KG1 (cell line): ENCODE measurements at places on chromosomes 3 and 15.

GRCh38 chr15:26421065-26421464 is 351.8 kb downstream of the GABRB3 start:
- no peak for DNase-seq

- DNase-seq: no peak
Observed at GRCh38 chr15:31228980-31229826, 97.4 kb upstream of the KLF13 start.

- DNase-seq: no peak
Observed at GRCh38 chr15:73683777-73684580, at the start of gene CD276. TSS of gene CD276 (plus strand) at chr15:73684383. CDS start at chr15:73699640, 15,257 bp downstream.

DNA sequence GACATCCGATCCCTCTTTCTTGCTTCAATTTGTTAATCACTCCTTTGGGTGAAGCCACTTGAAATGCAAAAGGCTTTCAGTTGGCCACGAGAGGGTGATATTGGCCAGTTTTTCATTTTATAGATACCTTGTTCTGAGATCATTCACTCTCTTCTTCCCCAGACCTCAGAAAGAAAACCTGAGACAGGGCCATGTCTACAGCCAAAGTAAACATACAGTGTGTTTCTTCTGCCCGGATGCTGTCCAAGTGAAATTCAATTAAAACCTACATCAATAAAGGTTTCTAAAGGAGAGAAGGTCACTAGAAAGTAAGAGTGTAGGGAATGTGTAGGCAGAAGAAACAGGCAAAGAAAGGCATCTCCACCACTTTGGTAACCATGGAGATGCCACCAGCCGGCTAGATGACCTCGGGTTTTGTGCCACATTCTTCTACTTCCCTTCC is 39.5 kb upstream of the FMN1 start:
- no peak for DNase-seq

DNA sequence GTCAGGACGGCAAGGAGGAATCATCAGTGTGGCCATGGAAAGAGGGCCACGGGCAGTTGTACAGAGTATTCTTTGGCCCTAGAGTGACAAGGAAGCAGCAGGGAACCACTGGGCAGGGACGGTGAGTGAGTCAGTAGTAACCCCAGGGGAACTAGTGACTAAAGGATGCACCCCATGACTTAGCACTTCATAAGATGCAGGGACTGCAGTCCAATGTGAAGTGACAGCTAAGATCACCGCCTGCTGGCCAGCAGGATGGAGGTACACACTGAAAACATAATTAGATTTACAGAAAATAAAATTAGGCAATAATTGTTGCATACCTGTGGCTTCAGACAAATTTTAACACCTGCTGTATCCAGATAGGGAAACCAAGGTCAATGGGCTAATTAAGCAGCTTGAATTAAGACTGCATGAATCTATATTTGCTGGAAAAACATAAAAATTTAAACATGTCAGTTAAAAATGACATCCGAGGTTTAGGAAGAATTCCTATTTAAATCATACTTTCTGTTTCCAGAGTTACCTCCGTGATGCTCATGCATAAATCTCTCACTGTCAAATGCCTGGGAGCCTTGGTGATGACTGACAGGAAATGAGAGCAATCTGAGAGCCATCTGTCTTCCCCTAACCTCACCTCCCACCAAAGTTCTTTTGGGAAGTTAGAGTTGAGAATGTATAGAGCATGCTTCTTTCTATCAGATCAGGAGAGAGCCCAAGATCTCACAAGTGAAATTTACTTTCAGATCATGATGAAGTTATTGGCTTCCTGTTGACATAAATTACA is 56.5 kb downstream of the DCLK3 start:
- no peak for DNase-seq

GRCh38 chr3:185825639-185826481 is 1.0 kb upstream of the IGF2BP2 start:
- DNase-seq: no peak

DNA sequence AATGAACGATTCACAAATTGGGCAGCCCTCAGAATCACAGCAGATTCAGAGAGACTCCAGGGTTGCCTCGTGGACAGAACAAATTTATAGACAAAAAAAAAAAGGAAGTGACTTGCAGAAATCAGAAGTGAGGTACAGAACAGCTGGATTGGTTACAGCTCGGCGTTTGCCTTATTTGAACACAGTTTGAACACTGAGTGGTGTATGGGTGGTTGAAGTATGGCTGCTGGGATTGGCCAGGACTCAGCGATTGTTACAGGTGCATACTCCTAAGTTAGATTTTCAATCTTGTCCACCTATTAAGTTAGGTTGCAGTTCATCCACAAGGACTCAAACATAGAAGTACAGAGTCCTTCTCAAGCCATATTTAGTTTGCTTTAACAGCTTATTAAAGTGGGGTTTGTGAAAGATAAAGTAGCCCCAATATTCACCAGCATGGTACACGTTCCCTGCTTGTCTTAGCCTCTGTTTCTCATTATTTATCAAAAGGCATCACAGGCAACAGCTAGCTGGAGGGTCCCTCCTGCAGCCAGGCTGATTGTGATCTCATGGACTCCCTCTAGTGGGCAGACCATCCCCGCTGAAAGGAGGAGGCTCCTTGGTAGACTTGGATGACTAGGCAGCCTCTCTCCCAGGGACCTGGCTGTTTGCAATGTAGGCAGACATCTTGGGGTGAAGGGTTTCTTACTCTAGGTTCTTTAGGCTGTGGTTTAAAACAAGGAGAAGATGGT is 17.6 kb upstream of the ALDH1L1 start:
- peak; percentile 23 for DNase-seq

- DNase-seq: no peak
Observed at GRCh38 chr3:29587340-29587739, 306.5 kb downstream of the RBMS3 start.

DNA sequence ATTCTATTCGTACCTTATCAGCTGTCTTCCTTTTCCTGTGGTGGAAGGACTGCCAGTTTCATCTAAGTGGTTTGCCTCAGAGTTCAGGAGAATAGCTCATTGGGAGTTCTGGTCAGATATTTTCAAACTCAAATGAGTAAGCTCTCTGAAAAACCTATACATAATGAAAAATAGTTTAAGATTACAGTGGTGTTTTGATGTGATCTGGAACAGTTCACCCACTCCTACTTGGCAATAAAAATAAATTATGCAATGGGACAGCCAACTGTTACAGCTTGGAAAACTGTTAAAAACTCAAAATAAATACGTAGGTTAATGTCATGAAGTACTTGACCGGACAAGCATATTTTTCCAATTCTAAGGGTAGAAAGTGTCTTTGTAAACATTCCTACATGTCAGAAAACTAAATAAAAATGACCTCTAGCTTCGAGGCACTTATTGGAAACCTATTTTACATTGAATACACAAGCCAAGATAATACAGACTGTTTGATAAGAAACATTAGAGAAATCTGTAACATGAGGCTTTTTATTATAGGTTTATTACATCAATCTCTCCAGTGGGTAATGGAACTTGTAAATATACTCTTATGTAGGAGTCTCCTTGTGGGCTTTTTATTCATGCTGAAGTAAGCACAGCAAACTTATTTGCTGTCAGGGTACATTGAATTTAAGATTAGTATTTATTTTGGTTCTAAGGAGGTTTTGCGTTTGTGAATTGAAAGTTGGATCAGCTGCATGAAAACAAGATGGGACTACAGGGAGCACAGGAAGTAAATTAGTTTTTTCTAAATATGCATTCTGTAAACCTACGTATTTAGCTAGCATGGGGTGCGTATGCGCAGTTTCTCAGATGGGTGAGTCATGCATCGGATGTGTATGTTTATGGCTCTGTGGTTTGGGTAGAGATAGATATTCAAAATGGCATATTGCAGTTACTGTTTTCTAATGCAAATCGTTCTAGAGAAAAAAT is 453.1 kb downstream of the IL5RA start:
- no peak for DNase-seq

- no peak for DNase-seq
Observed at GRCh38 chr3:12560505-12561190, 3.8 kb downstream of the MKRN2 start.

DNA sequence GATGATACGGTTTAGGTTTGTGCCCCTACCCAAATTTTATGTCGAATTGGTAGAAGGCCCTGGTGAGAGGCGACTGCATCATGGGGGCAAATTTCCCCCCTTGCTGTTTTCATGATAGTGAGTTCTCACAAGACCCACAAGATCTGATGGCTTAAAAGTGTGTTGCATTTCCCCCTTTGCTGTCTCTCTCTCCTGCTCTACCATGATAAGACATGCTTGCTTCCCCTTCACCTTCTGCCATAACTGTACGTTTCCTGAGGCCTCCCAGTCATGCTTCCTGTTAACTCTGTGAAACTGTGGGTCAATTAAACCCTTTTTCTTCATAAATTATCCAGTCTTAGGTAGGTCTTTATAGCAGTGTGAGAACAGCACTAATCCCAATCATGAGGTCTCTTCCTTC is 381.2 kb downstream of the RSL24D1 start:
- DNase-seq: peak; percentile 81

GRCh38 chr3:117736846-117737245 is 1027.3 kb downstream of the TUSC7 start:
- DNase-seq: no peak

- no peak for DNase-seq
Observed at GRCh38 chr3:69838217-69838616, 99.0 kb downstream of the MITF start.

DNA sequence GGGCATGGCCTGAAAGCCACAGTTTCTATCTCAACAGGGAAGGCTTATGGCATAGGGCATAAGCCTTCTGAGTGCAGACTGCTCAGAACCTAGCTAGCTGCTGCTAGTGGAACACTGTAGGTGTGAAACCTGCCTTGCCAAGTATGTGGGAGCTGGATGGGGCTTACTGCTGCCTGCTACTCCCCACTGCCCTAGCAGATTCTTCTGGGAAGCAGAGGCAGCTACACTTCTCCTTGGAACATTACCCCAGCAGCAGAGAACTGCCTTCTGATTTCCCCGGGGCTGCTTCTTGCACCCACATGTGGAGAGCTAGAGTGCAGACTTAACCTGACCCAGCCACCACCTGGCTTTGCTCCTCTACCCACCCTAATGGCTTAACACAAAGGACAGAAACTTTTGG is 215.7 kb downstream of the POLQ start:
- DNase-seq: no peak

GRCh38 chr3:21654662-21655061 is 96.3 kb downstream of the ZNF385D start:
- no peak for DNase-seq

DNA sequence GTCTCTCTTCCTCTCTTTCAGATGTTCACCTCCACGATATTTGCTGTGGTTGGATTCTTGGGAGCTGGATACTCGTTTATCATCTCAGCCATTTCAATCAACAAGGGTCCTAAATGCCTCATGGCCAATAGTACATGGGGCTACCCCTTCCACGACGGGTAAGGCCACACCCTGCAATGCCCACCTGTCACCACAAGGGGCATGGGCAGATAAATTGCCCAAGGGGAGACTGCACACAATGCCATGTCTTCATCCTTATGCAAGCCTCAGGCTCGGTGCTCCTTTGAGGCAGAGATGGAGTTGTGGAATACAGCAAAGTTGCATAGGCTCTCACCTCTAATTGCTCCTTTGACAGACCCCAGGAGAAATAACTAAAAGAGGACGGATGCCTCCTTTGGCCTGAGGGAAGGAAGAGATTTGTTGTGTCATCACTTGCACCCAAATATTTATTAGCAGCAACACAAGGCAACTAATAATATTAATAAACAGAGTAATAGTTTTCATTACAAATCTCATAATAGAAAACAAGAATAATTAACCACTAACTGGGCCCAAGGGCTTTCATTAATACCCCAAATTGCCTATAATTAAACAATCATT is 13.2 kb downstream of the TM4SF4 start:
- DNase-seq: peak; percentile 7

DNA sequence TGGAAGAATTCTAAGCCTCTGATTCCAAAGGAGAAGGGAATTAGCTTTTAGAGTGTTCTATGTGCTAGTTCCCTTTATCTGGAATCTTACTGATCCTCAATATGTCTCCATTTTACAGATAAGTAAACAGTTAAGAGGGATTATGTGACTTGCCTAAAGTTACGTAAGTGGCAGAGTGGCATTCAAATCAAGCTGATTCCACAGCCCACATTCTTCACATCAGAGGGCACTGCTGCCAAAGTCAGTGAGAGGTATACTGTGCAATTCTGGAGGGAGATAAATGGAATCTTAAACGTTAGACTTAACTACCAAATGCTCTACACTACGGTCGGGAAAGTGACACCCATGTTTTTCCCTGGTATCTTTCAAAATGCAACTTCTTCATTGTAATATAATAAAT is 11.0 kb upstream of the MELTF start:
- no peak for DNase-seq

DNA sequence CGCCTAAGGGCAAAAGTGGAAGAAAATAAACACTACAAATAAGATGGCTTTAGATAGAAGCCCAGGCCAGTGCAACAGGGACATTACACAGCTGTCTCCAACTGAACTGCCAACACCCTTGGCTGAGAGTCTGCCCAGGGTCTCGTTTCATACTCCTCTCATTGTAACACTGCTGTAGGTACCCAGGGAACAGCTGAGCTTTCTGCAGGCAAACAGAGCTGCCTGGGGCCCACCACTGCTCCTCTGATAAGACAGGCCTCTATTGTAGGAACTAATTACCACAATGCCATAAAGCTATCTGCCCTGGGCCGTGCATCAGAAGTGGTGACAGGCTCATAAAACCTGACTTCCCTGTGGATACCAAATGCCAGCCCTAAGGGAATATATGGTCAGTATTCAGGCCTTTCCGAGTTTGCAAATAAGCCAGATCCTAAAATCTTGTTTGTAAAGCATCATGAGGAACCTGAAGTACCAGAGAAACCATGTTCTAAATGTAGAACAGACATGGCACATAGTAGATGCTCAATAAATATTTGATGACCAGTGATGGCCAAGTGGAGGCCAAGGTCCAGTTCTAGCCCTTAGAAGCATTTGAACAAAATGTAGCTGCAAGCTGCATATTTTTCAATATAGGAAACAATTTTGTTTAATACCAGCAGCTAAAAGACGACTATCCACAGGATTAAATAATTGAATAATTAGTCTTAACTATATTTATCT is 84.3 kb upstream of the NEO1 start:
- DNase-seq: no peak

- no peak for DNase-seq
Observed at GRCh38 chr3:42061713-42062380, 29.3 kb upstream of the TRAK1 start.

- no peak for DNase-seq
Observed at GRCh38 chr15:64460724-64461720, 644 bp downstream of the ZNF609 start.
